HCT116 (cell line): ENCODE measurements at places on chromosomes 12 and 14. TPM values are rescaled to one million over a fixed set of nuclear protein-coding genes. Genes with fewer than 3 reads are reported as not detected.

- H3K27ac ChIP-seq, result peak overlapping the region; percentile 36; the same call in 1 of the 2 replicates
- no peaks in the 10 kb centered on the region for H3K36me3 ChIP-seq
- H3K27me3 ChIP-seq, result no peaks in the 10 kb centered on the region
Observed at GRCh38 chr12:118120579-118121363, 15.2 kb upstream of the PEBP1 start.

OVCH1 gene
- not detected for total RNA-seq

GRCh38 chr12:104496336-104496735, 39.6 kb downstream of the CHST11 start:
- H3K27me3 ChIP-seq, result no peaks in the 10 kb centered on the region
- no peak overlapping the region for H3K27ac ChIP-seq
- DNase-seq, result no peak
- no peak overlapping the region for H3K4me3 ChIP-seq

DNA sequence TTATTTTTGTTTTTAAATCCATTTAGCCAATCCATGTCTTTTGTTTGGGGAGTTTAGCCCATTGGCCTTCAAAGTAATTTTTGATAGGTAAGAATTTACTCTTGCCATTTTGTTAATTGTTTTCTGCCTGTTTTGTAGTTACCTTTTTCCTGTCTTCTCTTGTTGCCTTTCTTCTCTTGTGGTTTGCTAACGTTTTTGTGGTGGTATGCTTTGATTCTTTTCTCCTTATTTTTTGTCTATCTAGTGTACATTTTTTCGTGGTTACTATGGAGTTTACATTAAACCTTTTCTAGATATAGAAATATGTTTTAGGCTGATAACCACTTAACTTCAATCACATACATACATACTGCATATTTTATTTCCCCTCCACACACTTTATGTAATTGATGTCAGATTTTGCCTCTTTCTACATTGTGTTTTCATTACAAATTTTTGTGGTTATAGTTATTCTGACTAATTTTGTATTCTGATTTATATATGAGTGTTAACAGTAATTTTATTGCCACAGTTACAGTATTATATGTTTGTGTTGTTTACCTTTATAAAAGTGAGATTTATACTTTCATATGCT, 19.2 kb upstream of the PPP1R12A start:
- H3K36me3 ChIP-seq, result no peaks in the 10 kb centered on the region
- H3K4me1 ChIP-seq, result no peaks in the 10 kb centered on the region
- H3K27me3 ChIP-seq, result no peaks in the 10 kb centered on the region
- H3K27ac ChIP-seq, result no peak overlapping the region
- no peak overlapping the region for H3K4me3 ChIP-seq

DNA sequence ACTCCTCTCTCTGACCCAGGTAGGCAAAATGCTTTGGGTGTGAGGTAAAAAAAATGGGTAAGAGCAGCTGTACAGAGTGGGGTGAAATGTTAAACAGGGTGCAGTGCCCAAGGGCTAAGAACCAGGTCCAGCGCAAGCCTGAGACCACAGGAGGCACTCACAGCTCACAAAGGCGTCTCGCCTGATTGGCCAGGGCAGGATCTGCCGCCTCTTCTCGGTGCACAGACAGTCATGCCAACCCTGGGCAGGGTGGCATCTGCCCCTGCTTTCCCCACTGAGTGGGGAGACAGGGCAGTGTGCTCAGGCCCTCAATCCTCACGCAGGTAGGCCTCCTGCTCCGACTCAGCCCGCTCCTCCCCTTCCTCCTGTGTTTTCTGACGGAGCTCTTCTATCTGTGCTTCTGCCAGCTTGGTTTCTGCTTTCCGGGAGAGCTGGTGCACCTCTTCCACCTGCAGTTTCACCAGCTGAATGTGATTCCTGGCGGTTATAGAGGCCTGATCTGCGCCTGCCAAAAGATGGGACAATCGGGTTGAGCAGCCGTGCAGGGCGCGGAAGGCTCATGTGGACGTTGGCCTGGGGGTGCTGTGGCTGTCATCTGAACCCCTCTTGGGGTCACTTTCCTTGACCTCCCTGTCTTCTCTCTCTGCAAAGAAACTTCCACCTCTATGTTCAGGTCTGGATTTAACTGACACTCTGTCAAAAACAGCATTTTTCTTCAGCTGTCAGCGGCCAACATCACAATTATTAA, 4.7 kb downstream of the B3GNT4 start:
- H3K27me3 ChIP-seq, result no peaks in the 10 kb centered on the region
- H3K36me3 ChIP-seq, result peaks cover 34% of the 10 kb centered on the region

DNA sequence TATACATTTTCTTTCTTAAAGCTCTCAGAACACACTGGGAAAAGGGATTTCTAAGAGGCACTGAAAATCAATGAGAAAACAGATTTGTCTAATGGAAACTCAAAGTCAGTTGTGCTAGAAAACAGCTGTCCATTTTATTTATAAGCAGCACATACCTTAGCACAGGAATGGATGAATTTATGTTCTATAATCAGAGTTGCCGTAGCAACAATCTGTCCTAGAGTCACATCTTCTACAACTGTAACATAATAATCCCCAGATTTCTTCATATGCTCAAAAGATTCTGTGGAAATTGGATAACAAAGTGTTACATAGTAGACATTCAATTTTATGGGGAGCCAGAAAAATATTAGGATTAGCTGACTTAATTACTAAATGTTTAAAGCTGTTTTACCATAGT, 9.8 kb downstream of the GNPNAT1 start:
- H3K4me3 ChIP-seq, result no peak overlapping the region
- H3K27ac ChIP-seq, result no peak overlapping the region
- DNase-seq, result no peak
- no peaks in the 10 kb centered on the region for H3K27me3 ChIP-seq
- H3K4me1 ChIP-seq, result no peaks in the 10 kb centered on the region

DNA sequence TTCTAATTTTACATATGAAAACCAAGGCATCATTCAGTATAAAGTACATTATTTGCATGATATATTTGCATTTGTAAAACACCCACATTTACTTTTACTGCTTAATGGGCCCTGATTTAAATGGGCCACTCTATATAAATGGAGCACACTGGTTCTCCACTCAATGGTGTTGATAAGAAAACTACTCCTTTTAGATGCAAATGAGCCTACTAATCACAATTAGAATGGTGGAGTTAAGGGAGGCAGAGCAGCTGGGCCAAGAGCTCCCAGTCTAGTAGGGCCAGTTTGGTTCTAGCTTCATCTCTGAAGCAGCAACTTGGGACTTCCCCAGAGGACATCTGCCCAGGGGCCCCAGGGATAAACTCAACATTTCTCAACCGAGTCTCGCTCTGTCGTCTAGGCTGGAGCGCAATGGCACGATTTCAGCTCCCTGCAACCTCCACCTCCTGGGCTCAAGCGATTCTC, 120.7 kb downstream of the FOXN3 start:
- DNase-seq, result no peak
- H3K36me3 ChIP-seq, result no peaks in the 10 kb centered on the region
- H3K4me1 ChIP-seq, result no peaks in the 10 kb centered on the region; the same call in 1 of the 2 replicates
- H3K4me3 ChIP-seq, result no peak overlapping the region
- H3K27ac ChIP-seq, result no peak overlapping the region

MTA1 gene
- total RNA-seq, result 229 TPM

DNA sequence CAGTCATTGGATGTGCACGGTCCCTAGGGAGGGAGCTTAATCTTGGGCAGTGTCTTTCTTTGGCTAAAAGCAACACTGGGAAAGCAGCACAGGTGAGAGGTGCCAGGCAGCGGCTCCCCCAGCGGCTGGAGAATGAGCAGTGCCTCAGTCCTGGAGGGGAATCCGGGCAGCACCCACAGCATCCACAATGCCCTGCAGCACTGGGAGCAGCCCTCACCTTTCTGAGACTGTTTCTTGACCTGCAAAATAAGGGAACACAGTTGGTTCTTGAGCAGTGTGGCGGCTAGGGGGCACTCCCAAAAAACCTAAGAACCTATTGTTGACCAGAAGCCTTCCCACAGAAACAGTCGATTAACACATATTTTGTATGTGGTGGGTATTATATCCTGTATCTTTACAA, 75.8 kb downstream of the SINHCAF start:
- no peak overlapping the region for H3K27ac ChIP-seq
- H3K27me3 ChIP-seq, result 0 out of 2 replicates have a peak, but pooled peaks cover 2% of the 10 kb centered on the region
- no peaks in the 10 kb centered on the region for H3K4me1 ChIP-seq
- H3K36me3 ChIP-seq, result no peaks in the 10 kb centered on the region

GRCh38 chr14:68580671-68581070, 212.2 kb downstream of the ZFP36L1 start:
- DNase-seq, result no peak
- no peaks in the 10 kb centered on the region for H3K36me3 ChIP-seq
- H3K4me1 ChIP-seq, result peaks cover 75% of the 10 kb centered on the region
- H3K4me3 ChIP-seq, result no peak overlapping the region

DPF3 gene
- 0.27 TPM for total RNA-seq

DNA sequence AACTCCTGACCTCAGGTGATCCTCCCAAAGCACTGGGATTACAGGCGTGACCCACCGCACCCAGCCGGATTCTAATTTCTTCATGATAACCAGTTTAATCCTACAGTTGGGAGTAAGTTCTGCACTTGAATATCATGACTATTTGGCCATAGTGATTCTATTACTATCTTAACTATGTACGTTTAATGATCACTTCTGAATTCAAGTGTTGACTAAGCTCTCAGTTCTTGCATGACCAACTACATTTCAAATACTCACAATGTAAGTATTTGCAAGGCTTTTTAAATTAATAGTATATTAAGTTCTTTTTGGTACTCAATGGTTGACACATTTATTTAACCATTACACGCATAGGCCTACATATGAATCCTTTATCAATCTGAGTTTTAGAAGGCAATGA, 17.4 kb upstream of the VPS33A start:
- no peak overlapping the region for H3K27ac ChIP-seq
- H3K4me3 ChIP-seq, result no peak overlapping the region
- no peak for DNase-seq

- H3K36me3 ChIP-seq, result no peaks in the 10 kb centered on the region
- no peak for DNase-seq
- H3K4me3 ChIP-seq, result no peak overlapping the region
- no peak overlapping the region for H3K27ac ChIP-seq
- H3K27me3 ChIP-seq, result no peaks in the 10 kb centered on the region
- H3K4me1 ChIP-seq, result peaks cover 6% of the 10 kb centered on the region; the same call in 1 of the 2 replicates
Observed at GRCh38 chr14:95290871-95291431, 28.8 kb downstream of the CLMN start.

NEUROD4 gene
- not detected for total RNA-seq

DNA sequence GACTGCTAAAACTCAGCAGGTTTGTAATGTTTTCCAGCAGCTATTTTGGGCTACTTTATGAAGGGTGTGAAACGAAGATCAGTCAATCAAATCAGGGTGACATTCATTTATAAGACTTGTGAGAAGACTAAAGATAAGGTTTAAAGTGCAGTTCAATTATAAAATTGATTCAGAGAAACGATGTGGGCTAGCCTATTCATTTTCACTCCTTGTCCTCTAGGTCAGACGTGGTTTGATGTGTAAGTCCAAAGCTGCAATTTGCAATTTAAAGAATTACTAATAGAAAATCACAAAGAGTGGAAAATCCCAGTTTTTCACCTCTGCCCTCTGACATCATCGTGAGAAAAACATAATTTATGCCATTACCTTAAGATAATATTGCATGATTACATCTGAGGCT, 243.5 kb upstream of the NOVA1 start:
- H3K27me3 ChIP-seq, result no peaks in the 10 kb centered on the region
- H3K36me3 ChIP-seq, result no peaks in the 10 kb centered on the region
- no peak overlapping the region for H3K27ac ChIP-seq
- no peaks in the 10 kb centered on the region for H3K4me1 ChIP-seq

PLEKHG7 gene
- total RNA-seq, result not detected

GRCh38 chr12:105418229-105418628, 87.7 kb downstream of the C12orf75 start:
- H3K4me3 ChIP-seq, result no peak overlapping the region
- DNase-seq, result no peak
- H3K27ac ChIP-seq, result no peak overlapping the region
- H3K36me3 ChIP-seq, result no peaks in the 10 kb centered on the region
- no peaks in the 10 kb centered on the region for H3K27me3 ChIP-seq

DNA sequence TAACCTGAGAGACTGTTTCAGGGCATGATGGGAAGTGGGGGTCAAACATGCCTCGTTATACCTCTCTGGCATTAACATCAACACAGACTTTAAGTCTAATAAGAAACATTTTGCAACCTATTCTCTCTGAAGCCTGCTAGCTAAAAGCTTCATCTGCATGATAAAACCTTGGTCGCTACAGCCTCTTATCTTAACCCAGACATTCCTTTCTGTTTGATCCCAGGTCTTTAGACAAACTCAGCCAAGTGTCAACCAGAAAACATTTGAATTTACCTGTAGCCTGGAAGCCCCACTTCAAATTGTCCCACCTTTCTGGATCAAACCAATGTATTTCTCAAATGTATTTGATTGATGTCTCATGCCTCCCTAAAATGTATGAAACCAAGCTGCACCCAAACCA, 9.1 kb downstream of the PPP2R3C start:
- no peak overlapping the region for H3K4me3 ChIP-seq
- H3K27ac ChIP-seq, result no peak overlapping the region
- H3K27me3 ChIP-seq, result no peaks in the 10 kb centered on the region
- no peak for DNase-seq
- H3K4me1 ChIP-seq, result no peaks in the 10 kb centered on the region

GRCh38 chr12:54129028-54129903, 59.5 kb downstream of the SMUG1 start:
- H3K27me3 ChIP-seq, result peaks cover under 1% of the 10 kb centered on the region; the same call in 1 of the 2 replicates
- H3K4me1 ChIP-seq, result no peaks in the 10 kb centered on the region
- DNase-seq, result no peak

DNA sequence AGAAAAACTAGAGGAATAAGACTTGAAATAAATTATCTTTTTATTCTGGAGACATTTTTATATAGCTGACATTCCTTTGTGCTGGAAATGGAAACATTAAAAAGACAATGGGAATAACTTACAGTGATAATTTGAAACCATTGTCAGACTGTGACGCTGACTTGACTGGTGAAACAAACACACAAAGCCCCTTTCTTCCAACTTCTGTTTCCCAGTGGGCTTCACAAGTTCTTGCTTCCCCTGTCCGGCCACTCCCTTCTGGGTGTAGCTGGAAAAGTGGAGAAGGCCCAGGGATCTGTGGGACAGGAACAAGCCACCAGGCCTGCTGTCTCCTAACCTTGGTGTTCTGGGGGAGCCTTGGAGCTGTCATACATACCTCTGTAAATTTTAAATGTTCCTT, 58.8 kb downstream of the PELI2 start:
- H3K27ac ChIP-seq, result no peak overlapping the region
- peaks cover 17% of the 10 kb centered on the region for H3K27me3 ChIP-seq
- no peak overlapping the region for H3K4me3 ChIP-seq
